CD14-positive monocyte (primary cell): ENCODE measurements at places on chromosomes 3 and 15.

DNA sequence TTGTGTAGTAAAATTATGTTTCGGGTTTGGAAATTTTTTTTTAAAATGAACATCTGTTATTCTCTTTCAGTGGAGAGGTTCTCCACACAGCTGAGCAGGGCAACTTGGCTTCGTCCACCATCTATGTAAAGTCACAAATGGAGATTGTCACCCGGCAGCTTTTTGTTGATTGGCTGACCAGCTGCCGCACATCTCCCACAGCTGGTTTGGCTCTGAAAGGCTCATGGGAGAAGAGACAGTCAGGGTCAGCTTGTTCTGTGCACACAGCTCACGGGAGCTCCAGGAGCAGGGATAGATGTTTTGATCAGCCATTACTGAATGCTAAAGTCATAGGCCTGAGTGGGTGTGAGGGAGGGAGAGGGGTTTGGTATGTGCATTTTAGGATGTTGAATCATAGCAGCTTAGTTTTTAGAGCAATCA is 12.9 kb upstream of the CCDC80 start:
- DNase-seq = no peak

GRCh38 chr15:56286213-56286612 is 42.5 kb upstream of the RFX7 start:
- no peak for DNase-seq

- peak; percentile 25 for DNase-seq
These were observed 10.5 kb upstream of the BUB1B start for GRCh38 chr15:40150163-40150925.

GRCh38 chr3:59131016-59131766 is 81.4 kb upstream of the CFAP20DC start:
- no peak for DNase-seq

DNA sequence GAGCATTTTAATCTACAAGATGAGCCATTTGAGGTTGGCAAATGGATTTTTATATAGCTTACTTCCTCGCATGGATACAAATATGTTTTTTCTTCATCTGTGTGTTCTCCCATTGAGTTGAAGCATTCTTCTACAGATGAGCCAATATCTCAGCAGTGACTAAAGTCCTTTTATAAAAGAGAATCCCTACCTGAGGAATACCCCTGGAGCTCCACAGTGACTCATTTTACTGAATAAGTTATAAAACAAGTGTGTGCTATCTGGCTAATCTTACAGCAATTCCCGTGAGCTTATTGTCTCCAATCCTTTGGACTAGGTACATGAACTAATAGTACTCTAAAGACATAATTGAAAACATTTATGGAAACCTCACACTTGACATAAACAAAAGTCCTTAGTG is 354.2 kb upstream of the BCHE start:
- DNase-seq = no peak

DNA sequence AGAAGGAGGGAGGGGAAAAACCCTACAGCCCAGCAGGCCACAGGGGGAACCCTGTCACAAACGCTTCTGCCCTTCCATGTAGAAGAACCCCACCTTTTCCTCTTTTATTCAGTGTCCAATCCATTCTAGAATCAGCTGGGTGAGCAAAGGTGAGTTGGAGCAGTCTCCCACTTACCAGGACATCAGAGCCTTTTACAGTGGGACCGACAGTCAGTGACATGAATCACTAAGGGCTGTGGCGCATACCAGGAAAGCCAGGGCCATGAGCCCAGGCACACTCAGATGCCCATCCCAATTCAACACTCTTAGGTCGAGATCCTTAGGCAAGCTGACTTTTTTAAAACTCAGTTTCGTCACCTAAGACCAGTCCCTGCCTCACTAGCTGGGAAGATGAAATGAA is 146.1 kb downstream of the AQP9 start:
- no peak for DNase-seq

GRCh38 chr3:81789691-81790090 is 28.2 kb upstream of the GBE1 start:
- peak; percentile 49 for DNase-seq

DNA sequence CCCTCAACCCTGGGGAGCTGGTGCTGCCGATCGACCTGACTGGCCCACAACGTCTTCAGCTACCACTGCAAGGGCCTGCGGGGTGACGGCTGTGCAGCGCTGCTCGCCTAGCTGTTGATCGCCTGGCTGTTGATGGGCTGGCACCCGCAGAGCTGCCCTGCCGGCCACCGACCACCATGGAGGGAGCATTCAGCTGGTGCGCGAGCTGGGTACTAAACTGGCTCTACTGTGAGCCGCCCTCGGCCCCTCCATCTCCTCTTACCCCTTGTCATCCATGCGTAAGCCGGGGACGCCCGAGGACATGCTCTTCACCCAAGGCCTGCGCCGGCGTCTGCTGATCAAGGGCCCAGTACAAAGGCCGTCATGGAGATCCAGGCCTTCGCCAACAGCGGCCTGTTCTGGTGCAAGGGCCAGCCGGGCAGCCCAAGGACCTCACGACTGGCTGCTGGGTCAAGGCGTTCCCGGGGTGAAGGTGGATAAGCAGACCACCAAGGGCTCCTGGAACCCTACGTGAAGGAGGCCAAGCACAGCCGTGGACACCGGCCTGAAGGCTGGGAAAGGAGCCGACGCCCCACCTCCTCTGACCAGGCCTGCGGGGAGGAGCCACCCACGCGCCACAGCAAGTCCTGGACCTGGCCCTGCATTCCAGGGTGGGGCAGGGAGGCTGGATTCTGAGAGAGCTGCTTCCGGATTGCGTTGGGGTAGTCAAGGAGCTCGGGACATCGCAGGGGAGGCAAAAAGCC is 46.9 kb downstream of the SFMBT1 start:
- DNase-seq = no peak

GRCh38 chr3:182567700-182568099 is 225.6 kb upstream of the ATP11B start:
- no peak for DNase-seq

DNA sequence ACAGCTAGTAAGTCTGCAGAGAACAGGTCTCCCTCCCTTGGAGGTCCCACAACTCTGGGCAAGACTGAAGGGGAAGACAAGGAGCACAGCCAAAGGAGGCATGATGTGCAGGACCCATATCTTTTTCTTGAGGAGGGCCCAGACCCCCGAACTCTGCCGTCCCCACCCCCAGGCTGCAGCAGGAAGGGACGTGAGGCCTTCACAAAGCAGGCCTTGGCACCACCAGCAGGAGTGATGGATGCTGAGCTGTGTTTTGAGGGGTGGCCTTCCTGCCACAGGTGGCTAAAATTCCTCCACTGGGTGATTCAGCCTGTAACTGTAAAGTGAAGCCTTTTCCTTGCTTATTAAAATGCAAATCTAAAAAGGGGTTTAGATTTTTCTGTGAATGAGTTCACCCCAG is 8.6 kb downstream of the PLA2G4D start:
- DNase-seq = no peak

- peak; percentile 4 for DNase-seq
These were observed 104.7 kb downstream of the UNC13C start for GRCh38 chr15:54082836-54083492.

- no peak for DNase-seq
These were observed 67.2 kb upstream of the TGFBR2 start for GRCh38 chr3:30539206-30539605.

DNA sequence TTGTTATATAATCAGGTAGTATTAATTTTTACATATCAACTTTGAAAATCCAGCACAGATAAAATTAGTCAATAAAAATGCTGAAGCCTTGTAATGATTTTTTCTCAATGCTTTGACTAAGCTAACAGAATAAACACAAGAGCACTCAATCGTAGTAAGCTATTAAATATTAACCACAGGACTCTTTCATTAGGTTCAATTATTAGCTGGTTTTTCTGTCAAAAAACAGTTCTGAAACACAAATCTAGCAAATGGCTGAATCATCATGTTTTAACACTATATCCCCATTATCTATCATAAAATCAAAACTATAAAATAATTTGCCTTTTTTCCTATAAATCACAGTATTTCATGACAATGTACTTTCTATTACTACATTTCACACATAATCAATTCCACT is 69.6 kb downstream of the PLOD2 start:
- no peak for DNase-seq

DNA sequence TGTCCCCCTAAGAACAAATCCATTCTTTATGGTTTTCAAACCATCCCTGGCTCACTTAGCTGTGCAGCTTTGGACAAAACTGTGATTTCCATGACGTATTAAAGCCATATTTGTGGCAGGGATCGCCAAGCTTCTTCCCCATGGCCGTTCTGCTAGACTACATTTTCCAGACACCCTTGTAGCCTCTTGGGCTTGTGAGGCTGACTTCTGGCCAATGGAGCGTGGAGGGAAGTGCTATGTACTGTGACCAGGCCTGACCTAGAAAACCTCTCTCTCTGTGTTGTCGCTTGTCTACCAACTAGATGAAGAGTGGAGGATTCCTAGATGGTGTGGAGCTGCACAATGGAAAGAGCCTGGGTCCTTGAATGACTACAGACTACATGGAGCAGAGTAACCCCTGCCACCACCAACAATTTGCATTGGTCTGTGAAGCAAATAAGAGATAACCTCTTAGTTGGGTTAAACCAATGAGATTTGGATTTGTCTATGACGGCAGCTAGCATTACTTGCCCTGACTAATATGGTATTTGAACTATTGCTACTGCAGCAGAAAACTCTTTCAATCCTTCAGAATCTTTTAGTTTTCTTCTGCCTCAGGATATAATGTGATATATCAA is 22.1 kb upstream of the MGLL start:
- DNase-seq = no peak

DNA sequence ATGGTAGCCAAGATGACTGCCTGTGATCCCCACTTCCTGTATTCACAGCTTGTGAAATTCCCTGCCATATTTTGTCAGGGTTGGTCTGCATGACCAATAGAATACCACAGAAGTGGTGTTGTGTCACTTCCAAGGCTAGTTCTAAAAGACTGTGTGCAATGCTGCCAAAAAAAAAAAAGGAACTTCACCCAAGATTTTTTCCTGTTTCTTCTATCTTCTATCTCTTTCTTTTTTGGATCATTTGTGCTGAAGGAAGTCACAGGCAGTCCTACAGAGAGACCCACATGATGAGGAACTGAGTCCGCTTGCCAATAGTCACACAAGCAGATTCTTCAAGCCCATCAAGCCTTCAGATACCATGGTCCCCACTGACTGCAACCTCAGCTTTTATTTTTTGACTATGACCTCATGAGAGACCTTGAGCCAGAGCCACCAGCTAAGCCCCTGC is 18.1 kb upstream of the RAF1 start:
- DNase-seq = peak; percentile 99

- no peak for DNase-seq
These were observed 119.5 kb upstream of the MDFIC2 start for GRCh38 chr3:70431911-70432310.

- DNase-seq = no peak
These were observed 383.4 kb downstream of the EPHA6 start for GRCh38 chr3:97197830-97198229.

DNA sequence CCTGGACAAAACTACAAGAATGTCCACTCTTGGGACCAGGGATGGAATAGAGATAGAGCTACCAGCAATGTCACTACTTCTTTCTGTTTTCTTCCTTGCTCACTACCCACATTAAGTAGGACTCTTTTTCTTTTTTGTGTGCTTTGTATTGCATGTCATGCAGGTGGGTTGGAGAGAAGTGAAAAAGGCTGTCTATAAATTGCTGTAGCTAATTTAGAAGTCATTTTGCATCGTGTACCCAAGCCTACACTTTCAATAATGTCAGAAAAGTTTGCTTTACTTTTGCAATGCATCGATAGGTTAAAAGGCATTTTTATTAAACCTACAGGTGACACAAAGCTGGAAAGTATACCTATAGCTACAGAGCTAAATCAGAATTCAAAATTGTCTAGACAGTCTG is 58.9 kb downstream of the GTF2E1 start:
- DNase-seq = no peak

- DNase-seq = no peak
These were observed 16.7 kb upstream of the ISLR start for GRCh38 chr15:74156678-74157411.

DNA sequence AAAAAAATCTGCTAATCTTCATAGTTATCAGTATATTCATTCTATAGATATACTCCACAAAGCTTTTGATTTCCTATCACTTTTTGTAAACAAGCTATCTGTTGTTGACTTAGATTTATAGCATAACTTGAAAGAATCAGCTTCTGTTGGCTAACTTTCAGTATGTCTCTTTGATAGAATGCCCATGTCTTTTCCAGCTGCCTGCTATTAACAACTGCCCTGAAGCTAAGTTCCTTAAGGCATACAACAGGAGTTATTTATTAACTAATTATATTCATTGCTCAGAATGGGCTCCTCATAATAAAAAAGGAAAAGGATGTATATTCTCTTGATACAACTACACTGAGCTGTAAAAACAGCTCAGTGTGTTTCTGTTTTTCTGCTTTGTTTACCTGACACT is 293.9 kb downstream of the TUSC7 start:
- no peak for DNase-seq

GRCh38 chr3:56048331-56048730 is 419.9 kb downstream of the ERC2 start:
- DNase-seq = no peak

GRCh38 chr3:124660599-124660998 is 69.7 kb upstream of the UMPS start:
- DNase-seq = no peak

DNA sequence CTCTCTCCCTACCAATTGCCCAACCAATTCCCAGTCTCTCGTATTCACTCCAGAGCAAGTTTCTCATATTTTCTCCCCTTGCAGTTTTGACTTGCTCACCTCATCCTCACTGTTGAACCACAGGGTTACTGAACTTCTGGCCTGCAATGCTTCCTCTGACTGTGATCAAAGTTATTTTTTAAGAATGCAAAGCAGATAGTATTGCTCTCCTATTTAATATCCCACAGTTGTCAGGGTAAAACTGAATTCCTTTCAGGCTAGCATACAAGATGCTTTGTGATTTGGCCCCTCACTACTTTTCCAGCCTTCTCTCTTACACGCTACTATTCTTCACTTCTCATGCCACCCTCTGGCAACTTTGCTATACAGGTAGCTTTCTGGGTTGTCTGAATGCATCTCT is 80.9 kb downstream of the LRRFIP2 start:
- no peak for DNase-seq

DNA sequence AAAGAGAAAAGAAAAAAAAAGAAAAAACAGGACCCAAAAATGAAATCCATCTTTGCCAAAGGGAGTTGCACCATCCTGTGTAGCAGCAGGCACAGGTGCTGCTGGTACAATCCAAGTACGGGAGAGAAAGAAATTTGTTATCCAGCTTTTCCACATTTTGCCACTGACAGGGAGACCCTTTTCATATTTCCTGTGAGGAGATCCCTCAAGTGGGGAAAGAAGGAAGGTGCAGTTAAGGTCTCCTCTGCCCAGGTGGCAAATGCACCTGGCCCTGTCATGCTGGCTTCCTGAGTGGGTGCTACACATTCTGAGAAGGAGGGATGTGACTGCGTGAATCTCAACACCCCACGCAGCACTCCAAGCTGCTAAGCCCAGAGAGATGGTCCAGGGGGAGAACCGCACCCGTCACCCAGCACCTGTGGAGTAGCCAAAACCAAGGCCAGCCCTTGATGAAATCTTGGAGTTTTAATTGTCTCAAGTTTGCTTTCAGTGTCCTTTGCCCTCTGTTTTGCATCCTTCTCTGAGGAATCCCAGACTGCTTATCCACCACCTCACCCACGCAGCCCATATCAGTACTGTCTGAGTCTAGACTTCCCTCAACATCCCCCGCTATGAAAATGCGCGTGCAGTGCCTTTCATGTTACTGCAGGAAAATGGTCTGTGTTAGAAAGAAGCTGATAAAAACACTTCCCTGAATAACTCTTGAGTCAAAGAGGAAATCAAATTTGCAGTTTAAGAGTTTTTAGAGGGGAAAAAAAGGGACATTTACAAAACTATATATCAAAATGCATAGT is 141.9 kb upstream of the THBS1 start:
- no peak for DNase-seq

GRCh38 chr15:91988071-91988470 is 134.6 kb downstream of the SLCO3A1 start:
- DNase-seq = peak; percentile 25

- DNase-seq = no peak
These were observed 483.7 kb upstream of the FRG2C start for GRCh38 chr3:75180235-75180944.
